ENCODE measurements at places on chromosomes 3 and 15.

- peak; percentile 82 for DNase-seq
Measured at GRCh38 chr3:52253314-52254304, 8.1 kb downstream of the PPM1M start.

GRCh38 chr3:5898106-5898505 lies 710.6 kb downstream of the EDEM1 start:
- DNase-seq, result no peak

DNA sequence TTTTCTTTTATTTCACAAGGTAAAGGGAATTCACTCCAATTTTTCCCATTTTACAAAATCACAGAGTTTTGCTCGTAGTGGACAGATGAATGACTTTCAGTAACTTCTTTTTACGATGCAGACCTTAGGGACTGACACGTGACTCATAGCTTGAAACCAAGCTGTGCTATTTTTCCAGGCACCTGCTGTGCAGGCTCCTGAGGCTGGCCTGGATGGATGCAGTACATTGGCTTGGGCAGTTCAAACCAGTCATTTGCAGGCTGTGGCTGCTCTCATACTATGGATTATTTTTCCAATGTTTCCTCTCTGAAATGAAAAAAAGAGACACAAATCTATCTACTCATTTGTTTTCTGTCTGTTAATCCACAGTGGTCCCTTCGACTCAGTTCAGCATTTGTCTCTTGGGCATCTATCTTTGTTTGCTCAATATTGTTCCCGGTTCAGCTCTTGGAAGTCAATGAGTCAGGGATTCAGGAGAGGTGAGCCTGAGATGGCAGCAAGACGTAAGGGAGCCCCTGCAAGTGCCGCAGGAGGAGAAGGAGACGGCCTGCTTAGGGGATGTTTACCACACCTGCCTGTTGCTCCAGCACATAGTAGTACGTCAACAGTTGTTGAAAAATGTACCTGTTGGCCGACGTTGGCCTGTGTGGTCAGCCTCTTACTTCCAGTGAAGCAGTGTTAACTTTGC lies 92.8 kb downstream of the SV2B start:
- DNase-seq, result no peak

GRCh38 chr3:172808969-172809546 lies 58.5 kb downstream of the ECT2 start:
- no peak for DNase-seq

DNA sequence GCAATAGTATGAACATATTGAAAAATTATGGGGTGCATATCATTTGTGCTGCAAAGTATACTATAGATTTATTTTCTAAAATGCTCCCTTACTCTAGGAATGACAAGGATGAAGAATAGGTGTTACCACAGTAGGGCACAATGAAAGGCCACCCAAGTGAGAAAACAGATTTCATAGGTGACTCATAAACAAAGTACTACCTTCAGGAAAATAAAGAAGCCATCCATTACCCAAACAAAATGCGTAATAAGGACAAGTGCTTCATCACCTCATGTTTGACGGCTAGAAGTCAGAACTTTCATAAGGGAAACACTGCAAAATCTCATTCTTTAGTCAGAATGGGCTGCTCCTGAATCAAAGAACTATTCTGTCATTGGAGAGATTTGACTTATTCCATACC lies 116.6 kb downstream of the MFSD1 start:
- no peak for DNase-seq

DNA sequence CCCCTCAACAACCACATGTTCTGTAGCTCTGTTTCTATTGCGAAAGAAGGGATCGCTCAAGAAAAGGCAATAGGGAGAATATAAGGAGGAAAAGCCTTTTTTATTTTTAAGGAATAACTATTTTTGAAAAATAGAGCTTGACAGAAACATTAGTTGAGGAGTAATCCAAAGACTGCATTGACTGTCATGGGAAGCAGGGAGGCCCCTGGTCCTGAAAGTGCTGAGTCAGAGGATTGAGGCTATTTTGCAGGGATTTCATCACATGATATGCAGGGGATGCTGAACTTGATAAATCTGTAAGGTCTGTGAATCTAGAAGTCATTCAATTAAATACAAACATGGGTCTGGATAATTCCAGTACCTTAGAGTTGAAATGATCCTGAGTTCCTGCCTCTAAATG lies 92.0 kb downstream of the MTHFS start:
- no peak for DNase-seq

- no peak for DNase-seq
Measured at GRCh38 chr3:7573330-7573729, 712.4 kb downstream of the GRM7 start.

All from stimulated activated CD8-positive, alpha-beta memory T cell treated with anti-CD3 and anti-CD28 coated beads, Interleukin-4, amount 100 ng/mL, for 4 hours (primary cell).